ENCODE measurements at places on chromosomes 5 and 9.

DNA sequence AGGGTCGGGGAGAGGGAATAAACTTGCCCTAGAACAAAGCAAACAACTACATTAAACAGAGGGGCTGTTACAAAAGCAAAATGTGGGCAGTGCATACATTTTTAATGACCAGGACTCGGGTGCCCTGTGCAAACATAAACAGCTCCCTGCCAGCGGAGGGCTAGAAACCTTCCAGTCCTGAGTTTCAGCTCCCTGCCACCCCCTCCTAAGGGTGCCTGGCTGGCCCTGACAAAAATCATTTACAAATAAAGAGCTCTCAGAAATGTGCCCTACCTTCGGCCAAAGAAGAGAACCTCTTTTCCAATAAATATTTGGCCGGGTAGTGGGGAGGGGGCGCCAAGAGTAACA, 29.5 kb downstream of the FOXD1 start:
- no peak for DNase-seq

DNA sequence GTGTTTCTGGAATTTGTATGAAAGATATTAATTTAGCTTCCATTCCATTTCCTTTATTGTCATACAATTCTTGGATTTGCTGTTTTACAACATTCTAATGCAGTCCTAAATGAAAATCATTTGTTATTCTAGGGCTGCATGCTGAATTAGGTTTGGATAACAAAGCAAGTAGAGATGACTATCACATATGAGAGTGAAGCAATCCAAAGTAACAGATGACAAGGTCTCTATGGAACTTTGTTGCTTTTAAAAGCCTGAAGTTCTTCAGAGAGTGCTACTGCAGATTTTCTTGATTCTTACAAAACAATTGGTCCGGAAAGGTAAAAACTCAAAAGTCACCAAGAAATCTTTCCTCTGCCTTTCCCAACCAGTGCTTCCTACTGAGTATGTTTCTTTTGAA, 56.9 kb upstream of the VCAN start:
- DNase-seq, result no peak

GRCh38 chr9:113309204-113309813, 6.1 kb upstream of the RNF183 start:
- no peak for DNase-seq

GRCh38 chr5:89246864-89247263, 363.9 kb upstream of the MEF2C start:
- DNase-seq, result no peak

DNA sequence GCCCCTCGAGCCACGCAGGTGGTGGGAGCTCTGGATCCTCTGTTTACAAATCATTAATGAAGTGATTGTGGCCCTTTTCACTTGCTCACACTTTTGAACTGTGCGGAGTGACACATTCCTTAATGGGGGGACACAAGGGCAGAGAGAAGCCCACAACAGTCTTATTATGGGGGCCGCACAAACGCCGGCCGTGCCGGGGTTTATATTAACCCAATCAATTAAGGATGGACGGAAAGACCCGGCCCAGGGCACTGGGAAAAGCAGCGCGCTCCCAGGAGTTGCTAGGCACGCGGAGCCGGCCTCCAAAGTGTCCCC, 634.8 kb downstream of the IRX1 start:
- DNase-seq, result no peak

- DNase-seq, result no peak
These were observed 339.5 kb downstream of the PDE4D start for GRCh38 chr5:59553992-59554391.

- DNase-seq, result no peak
These were observed 23.8 kb downstream of the CAMSAP1 start for GRCh38 chr9:135883410-135884089.

DNA sequence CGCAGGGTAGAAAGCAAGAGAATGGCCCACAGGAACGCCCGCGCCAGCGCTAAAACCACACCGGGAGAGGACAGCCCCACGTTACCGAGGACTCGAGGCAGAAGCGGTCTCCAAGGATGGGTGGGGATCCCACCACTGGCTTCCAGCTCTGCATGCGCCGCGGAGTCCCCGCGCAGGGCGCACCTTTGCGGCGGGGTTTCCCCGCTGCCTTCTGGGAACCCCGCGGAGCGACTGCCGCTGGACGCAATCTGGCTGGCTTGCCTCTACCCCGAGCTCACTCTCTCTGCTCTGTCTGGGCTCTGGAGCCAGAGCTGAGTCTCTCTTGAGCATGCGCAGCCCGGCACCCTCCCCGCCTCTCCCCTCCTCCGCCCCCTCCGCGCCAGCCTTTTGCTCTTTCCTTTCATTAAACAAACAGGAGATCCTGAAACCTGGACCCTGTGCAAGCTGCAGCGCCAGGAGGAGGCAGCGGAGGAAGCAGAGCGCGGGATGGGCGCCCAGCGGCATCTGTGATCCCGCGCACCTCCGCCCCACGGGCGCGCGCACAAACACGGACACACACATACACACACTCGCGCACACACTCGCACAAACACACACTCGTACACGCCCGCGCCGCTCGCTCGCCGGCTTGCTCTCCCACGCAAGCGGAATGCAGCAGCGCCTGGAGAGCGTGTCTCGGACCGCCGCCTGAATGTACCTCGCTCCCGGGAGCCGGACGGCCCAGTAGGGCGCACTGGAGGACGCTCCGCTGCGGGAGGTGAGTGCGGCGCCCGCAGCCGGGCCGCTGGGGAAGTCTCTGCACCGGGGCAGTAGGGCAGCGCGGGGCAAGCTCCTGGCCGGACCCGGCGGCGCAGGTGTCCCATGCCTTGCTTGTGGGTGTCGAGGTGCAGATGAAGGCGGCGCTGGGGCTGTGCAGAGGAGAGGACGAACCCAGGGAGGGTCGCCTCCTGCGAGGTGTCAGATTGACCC, at the start of gene PLPPR1:
PLPPR1 (plus strand) TSS at position 382 of the 969 bp plus-strand sequence.
- DNase-seq, result no peak

GRCh38 chr5:102018690-102019089, 277.4 kb downstream of the SLCO4C1 start:
- no peak for DNase-seq

DNA sequence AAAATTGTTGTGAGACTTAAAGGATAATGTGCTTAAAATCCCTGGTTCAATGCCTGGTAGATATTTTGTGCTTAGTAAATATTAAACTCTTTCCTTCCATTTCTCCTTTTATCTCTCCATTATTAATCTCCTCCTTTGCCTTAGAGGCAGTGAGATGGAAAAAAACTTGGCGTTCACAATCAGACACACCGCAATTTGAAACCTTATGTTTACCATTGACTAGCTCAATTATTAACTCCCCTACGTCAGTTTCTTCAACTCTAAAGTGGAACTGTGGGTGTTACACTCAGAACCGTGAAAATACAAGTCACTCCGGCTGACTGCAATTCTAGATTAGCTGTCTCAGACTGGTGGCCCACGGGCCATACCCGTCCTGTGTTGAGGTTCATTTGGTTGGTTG, 327.2 kb downstream of the DEPDC1B start:
- DNase-seq, result no peak

DNA sequence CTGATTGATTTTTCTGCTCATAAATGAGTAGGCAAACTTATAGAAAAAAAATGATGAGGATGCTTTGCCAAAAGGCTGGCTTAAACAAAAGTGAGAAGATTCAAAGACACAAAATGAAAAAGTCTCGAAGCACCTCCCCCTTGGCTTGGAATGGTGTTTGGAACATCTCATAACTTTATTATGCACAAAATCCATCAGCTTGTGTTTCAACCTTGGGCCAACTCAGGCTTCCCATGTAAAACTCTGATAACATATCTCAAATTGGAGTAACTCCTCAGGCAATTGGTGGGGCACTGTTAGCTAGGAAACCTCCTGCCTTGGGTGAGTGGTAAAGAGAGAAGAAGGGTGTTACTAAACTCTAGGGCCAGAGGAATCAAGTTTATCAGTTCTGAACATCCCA, 176.3 kb downstream of the KIAA0825 start:
- DNase-seq, result no peak

DNA sequence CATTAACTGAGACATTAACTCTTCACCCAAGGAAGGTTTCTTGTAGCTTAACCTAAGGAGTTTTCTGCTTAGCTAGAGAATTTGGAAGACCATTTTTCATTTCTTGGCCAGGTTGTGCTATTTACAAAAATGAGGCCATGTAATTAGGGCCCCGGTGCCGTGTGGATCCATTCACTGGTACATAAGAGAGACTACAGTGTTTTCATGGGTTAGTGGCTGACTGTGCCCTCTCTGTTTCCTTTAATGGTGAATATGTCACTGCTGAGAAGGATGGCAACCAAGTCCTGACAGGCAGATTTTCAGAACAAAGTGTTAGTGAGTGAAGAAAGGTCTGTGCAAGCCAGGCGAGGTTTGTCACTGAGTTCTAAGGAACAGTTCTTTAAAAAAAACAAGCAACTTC, 15.4 kb downstream of the MEGF10 start:
- no peak for DNase-seq

DNA sequence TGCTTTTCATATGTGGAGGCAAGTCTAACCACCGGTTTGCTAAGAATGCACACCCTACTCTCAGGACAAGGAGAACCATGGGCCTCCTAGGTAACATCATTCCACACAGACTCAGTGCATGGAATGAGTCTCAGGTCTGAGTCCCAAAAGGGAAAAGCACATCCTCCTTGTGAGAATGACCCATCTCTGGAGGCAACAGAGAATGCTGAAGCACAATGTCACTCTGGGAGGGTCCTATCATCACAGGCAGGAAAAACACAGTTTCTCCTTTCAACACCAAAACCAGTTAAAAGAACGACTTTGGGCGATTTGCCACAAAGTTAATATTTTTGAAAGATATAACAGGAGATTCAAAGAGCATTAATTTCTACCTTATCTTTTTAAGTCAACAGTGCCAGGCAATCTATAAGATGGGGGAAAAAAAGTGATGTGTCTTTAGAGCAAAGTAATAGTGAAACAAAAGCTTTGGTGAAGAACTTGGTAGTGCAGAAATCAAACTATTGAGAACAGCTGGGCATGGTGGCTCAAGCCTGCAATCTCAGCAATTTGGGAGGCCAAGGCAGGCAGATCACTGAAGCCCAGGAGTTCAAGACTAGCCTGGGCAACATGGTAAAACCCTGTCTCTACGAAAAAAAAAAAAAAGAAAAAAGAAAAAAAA, 97.3 kb downstream of the OXCT1 start:
- no peak for DNase-seq

DNA sequence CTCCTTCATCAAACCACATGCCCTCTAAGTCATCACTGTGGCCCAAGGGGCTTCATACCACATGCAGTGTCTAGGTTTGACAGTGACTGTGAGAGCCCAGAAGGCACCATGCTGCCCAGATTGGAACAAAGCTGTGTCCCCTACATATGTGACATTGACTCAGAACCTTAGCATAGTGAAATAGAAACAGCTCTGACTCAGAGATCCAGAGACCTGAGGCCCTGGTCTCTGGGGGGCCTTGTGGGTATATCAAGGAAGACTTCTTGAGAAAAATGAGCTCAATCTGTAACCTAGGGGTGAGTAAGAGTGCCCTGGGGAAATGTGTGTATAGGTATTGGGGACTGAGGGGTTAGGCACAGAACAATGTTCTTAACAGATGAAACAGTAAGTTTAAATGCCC, 7.1 kb upstream of the ENTREP1 start:
- DNase-seq, result no peak
